ENCODE measurements at places on chromosomes 2 and 18.

GRCh38 chr2:220040346-220040745 is 412.9 kb downstream of the SLC4A3 start:
- DNase-seq: no peak

GRCh38 chr2:94923196-94923595 is 52.0 kb downstream of the TEKT4 start:
- DNase-seq: no peak

GRCh38 chr2:144975881-144976280 is 456.0 kb upstream of the ZEB2 start:
- DNase-seq: no peak

GRCh38 chr2:239236043-239236807 is 164.6 kb downstream of the HDAC4 start:
- DNase-seq: no peak

- DNase-seq: no peak
These were observed 7.9 kb upstream of the NABP1 start for GRCh38 chr2:191670076-191670475.

DNA sequence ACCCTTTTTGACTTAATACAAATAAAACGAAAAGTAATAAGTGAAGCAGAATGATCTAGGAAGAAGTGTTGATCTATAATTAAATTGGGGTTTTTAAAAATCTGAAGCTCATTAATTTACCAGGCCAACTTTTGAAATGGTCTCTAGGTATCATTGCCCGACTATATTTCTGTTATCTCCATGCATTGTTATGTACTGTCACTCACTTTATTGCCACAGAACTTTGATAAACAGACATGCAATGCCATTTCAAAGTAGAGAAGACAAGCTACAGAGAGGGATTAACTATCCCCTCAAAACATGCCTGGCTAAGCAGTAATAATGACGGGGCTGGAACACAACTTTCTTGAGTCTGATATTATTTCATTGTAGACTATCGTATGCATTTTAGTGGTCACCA is 147.6 kb upstream of the ITGA4 start:
- DNase-seq: no peak

- no peak for DNase-seq
These were observed 29.3 kb downstream of the EFHD1 start for GRCh38 chr2:232662486-232663260.

GRCh38 chr2:12835733-12836132 is 119.0 kb downstream of the TRIB2 start:
- no peak for DNase-seq

DNA sequence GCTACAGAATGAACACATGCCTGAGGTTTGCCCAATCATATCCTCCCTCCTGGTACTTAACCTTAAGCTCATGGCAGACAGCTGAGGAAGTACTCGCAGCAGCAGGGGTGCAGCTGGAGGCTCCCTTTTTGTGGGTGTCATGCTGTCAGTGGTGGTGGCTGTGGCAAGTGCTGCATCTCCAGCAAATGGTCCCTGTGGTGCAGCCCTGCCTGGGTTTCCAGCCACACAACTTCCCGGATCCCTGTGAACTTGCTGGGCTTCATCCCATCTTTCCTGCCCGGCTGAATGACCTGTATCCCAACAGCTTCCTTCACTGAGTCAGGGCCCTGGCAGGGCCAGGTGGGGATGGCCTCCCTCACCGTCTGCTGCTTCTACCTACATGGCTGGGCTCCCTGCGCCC is 5.0 kb downstream of the TMEM185B start:
- no peak for DNase-seq

DNA sequence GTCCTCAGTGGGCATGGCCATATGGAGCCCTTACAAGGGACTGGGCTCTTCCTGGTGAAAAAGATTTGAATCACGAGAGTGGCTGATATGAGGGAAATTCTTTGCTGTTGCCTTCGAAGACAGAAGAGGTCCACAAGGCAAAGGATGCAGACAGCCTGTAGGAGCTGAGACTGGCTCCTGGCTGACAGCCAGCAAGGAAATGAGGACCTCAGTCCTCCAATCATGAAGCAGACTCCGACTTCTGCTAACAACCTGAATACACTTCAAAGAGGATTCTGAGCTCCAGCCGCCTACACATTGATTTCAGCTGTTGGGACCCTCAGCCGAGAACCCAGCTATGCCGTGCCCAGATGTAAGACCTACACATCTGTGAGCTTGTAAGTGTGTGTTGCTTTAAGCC is 3.0 kb upstream of the ST8SIA5 start:
- DNase-seq: no peak

All from CD14-positive monocyte (primary cell).